Fibroblast of gingiva (primary cell): ENCODE measurements at places on chromosomes 16 and 17.

DNA sequence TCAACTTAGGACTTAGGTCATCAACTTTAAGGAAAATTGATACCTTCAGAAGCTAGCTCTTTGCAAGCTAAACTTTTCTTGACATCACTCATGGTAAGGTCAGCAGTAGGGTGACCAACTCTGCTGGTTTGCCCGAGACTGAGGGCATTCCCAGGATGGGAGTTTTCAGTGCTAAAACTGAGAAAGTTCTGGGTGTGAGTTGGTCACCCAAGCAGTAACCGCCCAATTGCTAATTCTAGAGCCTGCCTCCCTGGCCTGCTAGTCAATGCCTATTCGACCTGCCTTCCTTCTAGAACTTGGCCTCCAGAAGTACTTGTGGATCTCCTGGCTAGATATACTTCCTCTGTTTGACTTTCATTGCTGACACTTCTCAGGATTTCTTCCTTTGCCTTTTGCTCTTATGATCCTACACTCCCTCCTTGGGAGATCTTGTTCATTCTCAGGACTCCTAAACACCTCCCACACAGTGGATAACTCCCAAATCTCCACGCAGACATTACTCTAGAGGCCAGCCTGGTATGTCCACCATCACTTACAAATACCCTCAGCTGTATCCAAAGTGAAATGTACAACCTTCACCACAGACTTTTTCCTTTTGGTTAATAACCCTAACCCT is 10.5 kb upstream of the MYO18A start:
- no peak for DNase-seq

DNA sequence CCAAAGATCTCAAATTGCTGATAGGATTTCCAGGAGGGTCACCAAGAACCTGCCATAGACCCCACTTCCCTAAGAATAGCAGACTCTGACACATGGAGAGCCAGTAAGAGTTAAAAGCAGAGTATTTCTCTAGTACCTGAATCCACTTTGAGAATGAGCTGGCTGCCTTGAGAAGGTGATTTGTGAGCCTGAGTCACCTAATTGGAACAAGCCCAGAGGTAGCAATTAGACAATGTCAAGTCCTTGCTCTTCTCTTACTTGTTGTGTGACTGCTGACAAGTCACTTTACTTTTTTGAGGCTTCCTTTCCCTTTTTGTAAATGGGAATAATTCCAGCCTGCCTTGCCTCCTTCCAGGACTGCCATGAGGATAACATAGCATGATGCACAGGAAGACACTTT is 76.1 kb upstream of the ASIC2 start:
- DNase-seq, result no peak

GRCh38 chr17:45867171-45867570 is 22.5 kb downstream of the SPPL2C start:
- DNase-seq, result no peak

GRCh38 chr17:50360486-50361115 is 12.4 kb downstream of the MRPL27 start:
- no peak for DNase-seq

GRCh38 chr16:81179219-81179618 is 59.3 kb upstream of the BCO1 start:
- DNase-seq, result no peak

DNA sequence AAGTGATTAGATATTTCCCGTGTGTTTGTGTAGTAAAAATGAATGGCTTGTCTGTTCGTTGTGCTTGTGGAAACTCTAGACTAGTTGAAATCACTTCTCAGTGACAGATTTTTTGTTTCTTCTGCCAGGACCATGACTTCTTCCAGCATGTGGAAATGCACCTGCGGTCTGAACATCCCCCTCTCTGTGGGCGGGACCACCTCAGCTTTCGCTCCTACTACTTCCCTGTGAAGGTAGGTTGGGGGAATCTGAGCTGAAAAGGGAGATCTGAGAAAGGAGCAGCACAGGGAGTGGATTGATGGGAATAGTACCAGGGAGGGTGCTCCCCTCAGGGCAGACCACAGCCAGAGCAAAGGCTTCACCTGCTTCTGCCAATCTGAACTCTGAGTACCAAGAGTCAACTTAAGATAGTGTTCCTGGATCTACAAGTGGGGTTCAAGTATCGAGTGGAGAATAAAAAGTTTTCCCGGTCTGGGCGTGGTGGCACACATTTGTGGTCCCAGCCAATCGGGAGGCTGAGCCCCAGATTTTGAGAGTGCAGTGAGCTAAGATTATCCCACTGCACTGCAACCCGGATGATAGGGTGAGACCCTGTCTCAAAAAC is 47.5 kb downstream of the SF3B3 start:
- no peak for DNase-seq

GRCh38 chr16:53912155-53912554 is 208.2 kb downstream of the FTO start:
- peak; percentile 61 for DNase-seq

GRCh38 chr16:30054959-30055553 is 10.5 kb upstream of the ALDOA start:
- no peak for DNase-seq

DNA sequence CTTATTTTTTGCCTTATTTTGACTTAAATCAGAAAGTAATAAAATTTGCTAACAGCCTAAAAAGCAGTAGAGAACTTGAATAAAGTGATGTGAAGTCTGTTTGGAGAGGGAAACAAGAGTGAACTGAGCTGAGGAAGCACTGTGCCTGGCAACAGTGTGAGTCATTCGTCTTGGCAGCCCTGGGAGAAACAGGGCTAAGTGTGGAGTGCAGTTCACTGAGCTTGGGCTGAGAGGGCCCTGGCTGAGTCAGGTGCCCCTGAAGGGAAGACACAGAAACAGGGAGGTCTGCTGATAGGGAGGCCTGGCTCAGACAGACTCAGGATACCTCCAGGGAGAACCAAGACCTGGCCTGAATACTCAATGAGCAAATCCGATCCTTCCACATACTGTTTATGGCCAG is 132.1 kb downstream of the HS3ST4 start:
- DNase-seq, result no peak

GRCh38 chr16:4115209-4115948 is 863 bp downstream of the ADCY9 start:
- peak; percentile 69 for DNase-seq

GRCh38 chr17:72684405-72685020 is 408.0 kb downstream of the SLC39A11 start:
- DNase-seq, result no peak

DNA sequence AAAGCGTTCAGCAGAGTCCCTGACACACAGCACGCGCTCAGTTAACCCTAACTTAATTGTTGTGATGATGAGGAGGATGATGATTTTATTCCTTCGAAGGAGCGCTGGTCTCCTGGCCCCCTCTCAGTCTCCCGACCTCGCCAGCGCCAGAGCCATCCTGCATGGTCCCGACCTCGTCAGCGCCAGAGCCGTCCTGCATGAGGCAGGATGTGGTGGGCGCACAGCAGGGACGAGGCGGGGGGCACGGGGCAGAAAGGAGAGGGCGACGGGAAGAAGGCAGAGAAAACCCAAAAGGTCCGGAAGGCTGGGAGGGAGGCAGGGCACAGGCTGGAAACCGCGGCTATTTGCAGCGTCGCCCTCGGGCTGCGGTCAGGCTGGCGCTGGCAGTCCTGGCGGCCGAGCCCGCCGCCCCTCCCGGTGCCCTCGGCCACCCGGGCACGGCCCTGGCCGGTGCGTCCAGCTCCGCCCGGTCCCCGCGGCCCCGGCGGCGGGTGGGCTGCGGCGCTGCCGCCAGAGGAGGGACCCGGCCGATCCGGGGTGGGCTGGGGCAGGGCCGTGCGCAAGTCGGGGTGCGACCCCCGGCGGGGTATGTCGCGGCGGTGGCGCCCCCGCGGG is 3.0 kb upstream of the TAC4 start:
- DNase-seq, result no peak

GRCh38 chr17:38568845-38569510 is 36.8 kb downstream of the SRCIN1 start:
- no peak for DNase-seq

DNA sequence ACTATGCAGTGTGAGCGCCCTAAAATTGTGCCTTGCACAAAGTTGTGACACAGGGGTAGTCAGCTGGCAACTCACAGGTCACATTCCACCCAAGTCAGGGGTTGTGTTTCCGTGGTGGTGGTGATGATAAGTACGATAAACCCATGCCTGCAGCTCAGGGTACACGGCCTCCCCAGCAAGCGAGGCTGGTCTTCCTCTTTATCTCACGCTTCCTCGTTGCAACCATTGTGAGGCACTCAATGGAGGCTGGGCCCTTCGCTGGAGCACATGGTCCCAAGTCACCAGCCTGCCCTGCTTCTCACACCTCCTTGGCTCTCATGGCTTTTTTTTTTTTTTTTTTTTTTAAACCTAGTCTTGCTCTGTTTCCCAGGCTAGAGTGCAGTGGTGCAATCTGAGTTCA is 307.5 kb downstream of the CPPED1 start:
- no peak for DNase-seq

GRCh38 chr17:83160443-83161297 is 81.3 kb downstream of the METRNL start:
- no peak for DNase-seq

DNA sequence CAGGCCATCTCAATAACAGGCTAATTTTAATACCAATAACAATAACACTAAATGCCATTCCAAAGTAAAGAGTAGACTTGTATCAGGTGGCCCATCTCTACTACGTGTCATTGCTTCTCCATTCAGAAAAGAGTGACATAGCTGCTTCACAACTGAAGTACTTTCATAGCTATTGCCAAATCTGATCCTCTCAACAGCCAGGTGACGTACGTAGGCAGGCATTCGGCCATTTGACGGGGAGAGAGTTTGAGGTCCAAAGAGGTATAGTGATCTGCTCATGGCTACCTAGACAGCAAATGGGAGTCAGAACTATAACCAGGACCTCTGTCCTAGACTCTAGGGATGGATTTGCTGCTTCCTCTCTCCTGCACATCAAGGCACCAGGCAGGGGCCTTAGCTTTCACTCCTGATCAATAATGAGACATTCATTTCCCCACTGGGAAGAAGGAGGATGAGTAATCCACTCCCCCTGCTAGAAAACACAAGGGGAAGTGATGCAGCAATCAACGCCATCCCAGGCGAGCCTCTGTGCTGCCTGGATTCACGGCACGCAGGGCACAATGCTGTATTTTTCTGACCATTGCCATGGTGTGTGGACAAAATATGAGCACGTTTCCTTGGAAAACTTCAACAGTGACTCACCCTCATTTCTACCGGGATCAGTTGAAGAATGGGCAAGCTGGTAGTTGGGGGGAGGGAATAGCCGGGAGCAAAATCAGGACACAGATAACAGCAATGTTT is 80.9 kb downstream of the SPACA3 start:
- no peak for DNase-seq

- no peak for DNase-seq
These were observed 24.4 kb downstream of the ARHGAP17 start for GRCh38 chr16:24990803-24991202.

DNA sequence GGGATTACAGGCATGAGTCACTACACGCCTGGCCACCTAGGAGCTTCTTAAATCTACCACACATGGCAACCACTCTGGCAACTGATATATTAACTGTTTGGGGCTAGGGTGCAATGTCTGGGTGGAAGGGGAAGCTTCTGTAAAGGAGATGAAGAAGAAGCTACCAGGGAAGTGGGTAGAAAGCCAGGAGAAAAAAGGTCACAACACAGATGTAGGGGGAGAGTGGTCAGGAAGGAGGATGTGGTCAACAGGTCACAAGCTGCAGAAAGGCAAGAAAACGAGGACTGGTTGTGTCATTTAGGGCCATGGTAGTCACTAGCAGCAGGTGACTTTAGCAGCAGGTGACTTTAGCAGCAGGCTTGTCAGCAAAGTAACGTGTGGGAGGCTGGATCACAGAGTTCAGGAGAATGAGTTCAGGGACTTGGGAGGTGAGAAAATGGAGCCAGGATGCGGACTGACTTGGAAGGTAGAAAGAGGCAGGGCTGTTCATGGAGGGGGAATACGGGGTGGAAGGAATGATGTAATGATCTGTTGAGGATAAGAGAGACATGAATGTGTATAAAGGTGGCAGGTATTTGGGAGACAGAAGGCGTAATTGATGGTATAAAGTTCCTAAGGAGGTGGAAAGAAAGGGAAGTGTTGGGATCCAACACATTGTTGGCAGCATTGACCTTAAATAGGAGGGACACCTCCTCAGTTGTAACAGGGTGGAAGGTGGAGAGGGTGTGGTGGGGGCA is 16.3 kb upstream of the WFIKKN2 start:
- no peak for DNase-seq

- DNase-seq, result no peak
These were observed 15.1 kb upstream of the CDIPT start for GRCh38 chr16:29878172-29878571.

- peak; percentile 26 for DNase-seq
These were observed 25.3 kb downstream of the GINS3 start for GRCh38 chr16:58417600-58417999.

GRCh38 chr17:58624751-58625150 is 67.1 kb downstream of the TEX14 start:
- no peak for DNase-seq

DNA sequence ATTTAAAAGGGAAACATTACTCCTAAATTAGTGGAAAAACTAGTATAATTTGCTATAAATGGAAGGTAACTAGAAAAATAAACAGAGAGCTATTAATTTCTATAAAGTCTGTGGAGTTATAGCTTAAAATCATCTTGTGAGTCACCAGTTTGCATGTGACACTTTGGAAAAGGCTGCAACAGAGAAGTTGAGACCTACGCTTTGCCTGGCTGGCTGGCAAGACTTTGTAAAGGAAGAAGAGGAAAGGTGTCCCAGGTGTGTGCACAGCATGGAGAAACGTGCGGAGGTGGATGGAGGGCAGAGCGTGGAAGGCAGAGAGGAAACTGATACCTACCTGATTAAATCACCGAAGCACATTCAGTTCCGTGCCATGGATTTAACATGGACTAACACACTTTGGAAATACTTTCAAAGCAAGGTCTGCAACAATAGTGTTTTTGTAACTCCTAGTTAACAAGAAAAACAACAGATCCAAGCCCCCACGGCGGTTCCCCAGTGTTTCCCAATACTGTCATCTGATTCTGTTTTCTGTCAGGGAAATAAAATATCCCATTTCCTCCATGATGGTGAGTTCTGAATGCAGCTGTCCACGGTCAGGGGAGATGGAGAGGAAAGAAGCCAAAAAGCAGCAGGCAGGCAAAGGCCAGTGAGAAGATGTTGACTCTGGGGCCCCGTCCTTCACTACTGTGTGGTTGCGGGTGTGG is 134.8 kb downstream of the XYLT1 start:
- peak; percentile 9 for DNase-seq
